Keratinocyte (primary cell): ENCODE measurements at places on chromosomes 1 and 21.

- H3K27ac ChIP-seq, result no peak overlapping the region
- H3K27me3 ChIP-seq, result peaks cover 23% of the 10 kb centered on the region
- DNase-seq, result no peak
- H3K4me3 ChIP-seq, result no peak overlapping the region
- no peaks in the 10 kb centered on the region for H3K36me3 ChIP-seq
These were observed 700 bp upstream of the CACNA1S start for GRCh38 chr1:201112926-201113325.

GRCh38 chr1:57024428-57024827 is 58.6 kb upstream of the C8B start:
- no peak overlapping the region for H3K27ac ChIP-seq
- no peaks in the 10 kb centered on the region for H3K36me3 ChIP-seq

GRCh38 chr1:237891979-237892378 is 1.3 kb upstream of the ZP4 start:
- peak overlapping the region; percentile 71 for H3K27ac ChIP-seq
- DNase-seq, result peak; percentile 63
- no peaks in the 10 kb centered on the region for H3K36me3 ChIP-seq
- no peaks in the 10 kb centered on the region for H3K27me3 ChIP-seq
- H3K4me1 ChIP-seq, result peaks cover 18% of the 10 kb centered on the region

DNA sequence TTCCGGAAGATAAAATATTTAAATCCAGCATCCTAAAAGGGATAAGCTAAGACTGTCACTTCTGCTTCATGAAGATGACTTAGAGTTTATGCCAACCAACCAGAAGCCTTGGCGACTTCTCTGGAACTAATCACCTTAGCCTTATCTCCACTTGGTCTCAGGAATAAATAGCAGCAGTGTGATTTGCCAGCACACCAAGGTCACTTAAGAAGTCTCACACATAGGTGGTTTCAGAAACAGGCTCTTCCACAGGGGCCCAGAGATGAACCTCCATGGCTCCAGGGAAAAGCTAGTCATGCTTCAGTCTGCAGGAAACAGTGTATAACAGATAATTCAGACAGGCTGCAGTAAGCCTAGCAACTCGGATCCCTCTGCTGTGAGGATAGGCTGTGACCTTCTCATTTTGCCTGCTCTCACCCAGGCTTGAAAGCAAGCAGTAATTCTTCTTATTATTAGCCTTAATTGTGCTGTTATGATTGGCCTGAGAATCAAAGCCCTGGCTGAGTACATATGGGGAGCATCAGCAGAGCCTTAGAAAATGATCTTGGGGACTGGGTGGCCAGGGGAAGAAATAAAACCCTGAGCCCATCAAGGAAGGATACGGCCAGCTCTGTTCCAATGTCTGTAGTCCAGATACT is 84.7 kb downstream of the WLS start:
- no peak overlapping the region for H3K4me3 ChIP-seq
- peaks cover 8% of the 10 kb centered on the region for H3K4me1 ChIP-seq
- H3K27ac ChIP-seq, result no peak overlapping the region
- peaks cover 28% of the 10 kb centered on the region for H3K36me3 ChIP-seq
- no peaks in the 10 kb centered on the region for H3K27me3 ChIP-seq

- H3K36me3 ChIP-seq, result no peaks in the 10 kb centered on the region
- no peaks in the 10 kb centered on the region for H3K4me1 ChIP-seq
- H3K27ac ChIP-seq, result no peak within 1 kb of the TSS
- no peaks in the 10 kb centered on the region for H3K27me3 ChIP-seq
These were observed at the start of gene OR10J4 for GRCh38 chr1:159431904-159432303. TSS of gene OR10J4 (plus strand) at chr1:159432204.

DNA sequence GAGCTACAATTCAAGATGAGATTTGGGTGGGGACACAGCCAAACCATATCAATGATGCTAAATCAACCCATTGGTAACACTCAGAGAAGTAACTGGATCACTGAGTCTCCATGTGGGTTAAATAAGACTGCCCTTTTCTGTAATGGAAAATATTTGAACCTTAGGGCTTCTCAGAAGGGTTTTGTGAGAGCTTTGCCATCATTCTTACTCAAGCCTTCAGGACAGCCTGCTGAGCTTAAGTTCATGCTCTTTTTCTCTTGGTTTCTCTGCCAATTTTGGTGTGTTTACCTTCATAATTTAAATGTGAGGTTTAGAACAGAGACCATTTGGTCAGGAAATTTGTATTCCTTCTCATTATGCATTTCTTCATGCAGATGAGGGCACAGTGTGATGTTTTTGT is 74.7 kb downstream of the DISC1 start:
- H3K27me3 ChIP-seq, result no peaks in the 10 kb centered on the region
- DNase-seq, result no peak

- no peaks in the 10 kb centered on the region for H3K4me1 ChIP-seq
- no peaks in the 10 kb centered on the region for H3K27me3 ChIP-seq
- no peak overlapping the region for H3K27ac ChIP-seq
- no peak overlapping the region for H3K4me3 ChIP-seq
- no peak for DNase-seq
These were observed 69.0 kb upstream of the KRTAP19-8 start for GRCh38 chr21:31107176-31107785.

- no peak overlapping the region for H3K27ac ChIP-seq
- no peak overlapping the region for H3K4me3 ChIP-seq
- H3K27me3 ChIP-seq, result no peaks in the 10 kb centered on the region
- peaks cover 24% of the 10 kb centered on the region for H3K4me1 ChIP-seq
- DNase-seq, result no peak
- H3K36me3 ChIP-seq, result peaks cover 23% of the 10 kb centered on the region
These were observed 23.9 kb upstream of the PTAFR start for GRCh38 chr1:28200234-28200873.

GRCh38 chr1:198978523-198978922 is 339.7 kb downstream of the PTPRC start:
- no peaks in the 10 kb centered on the region for H3K27me3 ChIP-seq
- H3K4me3 ChIP-seq, result no peak overlapping the region
- DNase-seq, result no peak
- no peaks in the 10 kb centered on the region for H3K4me1 ChIP-seq

DNA sequence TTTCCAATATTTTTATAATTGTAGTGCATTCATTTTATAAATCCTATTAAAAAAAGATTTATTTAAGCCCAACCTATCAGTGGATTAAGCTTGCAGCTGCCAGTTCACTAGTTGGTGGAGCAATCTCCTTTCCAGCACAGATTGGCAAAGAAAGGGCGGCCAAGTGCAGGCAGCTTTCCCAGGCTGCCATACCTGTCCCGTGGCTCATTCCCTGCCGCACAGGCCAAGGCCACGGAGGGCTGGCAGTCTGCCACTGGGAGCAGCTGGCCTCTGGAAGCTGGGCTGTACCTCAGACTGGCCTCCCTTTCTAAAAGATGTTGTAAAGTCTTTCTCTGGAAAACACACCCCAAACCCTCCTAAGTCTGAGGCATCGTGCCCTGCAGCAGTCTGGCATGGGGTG is 74.2 kb downstream of the SIM2 start:
- H3K36me3 ChIP-seq, result no peaks in the 10 kb centered on the region
- H3K27ac ChIP-seq, result no peak overlapping the region
- no peak for DNase-seq
- no peak overlapping the region for H3K4me3 ChIP-seq

DNA sequence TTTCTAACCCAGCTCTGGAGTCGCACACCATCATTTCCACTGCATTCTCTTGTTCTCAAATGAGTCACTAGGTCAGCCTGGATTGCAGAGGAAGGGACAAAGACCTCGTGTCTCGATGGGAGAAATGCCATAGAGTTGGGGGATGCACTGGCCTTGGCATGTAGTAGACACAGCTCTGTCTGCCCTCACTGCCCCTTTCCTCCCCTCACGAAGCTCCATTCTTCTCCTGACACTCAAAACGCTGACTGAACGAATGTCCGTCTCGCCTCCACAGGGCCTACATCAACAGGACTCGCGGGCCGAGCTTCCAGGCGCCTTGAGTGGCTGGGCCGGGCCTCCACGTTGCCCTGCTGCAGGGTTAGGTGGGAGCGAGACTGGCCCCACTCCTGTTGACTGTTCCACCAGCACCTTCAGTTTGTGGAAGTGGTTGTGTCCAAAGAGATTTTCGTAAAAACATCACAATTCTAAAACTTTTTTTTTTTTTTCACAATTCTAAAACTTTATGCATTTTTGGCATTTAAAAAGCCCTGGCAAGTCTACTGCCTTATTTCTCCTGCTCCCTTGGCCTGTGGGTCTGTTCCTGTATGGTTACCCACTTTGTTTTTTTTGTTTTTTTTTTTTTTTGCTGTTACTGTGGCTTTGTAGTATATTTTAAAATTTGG is 18.8 kb downstream of the PKNOX1 start:
- H3K36me3 ChIP-seq, result peaks cover 1% of the 10 kb centered on the region
- no peak overlapping the region for H3K27ac ChIP-seq
- peaks cover 6% of the 10 kb centered on the region for H3K4me1 ChIP-seq

DNA sequence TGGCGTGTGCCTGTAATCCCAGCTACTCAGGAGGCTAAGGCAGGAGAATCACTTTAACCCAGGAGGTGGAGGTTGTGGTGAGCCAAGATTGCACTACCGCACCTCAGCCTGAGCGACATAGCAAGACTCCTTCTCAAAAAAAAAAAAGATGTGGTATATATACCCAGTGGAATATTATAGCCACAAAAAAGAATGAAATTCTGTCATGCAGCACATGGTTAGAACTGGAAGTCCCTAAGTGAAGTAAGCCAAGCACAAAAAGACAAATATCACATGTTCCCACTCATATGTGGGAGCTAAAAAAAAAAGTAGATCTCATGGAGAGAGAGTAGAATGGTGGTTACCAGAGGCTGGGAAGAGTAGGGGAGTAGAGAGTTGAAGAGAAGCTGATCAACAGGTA is 18.7 kb downstream of the PSMB4 start:
- H3K4me1 ChIP-seq, result peaks cover 2% of the 10 kb centered on the region
- no peak for DNase-seq
- H3K27me3 ChIP-seq, result no peaks in the 10 kb centered on the region
- H3K4me3 ChIP-seq, result no peak overlapping the region
- H3K36me3 ChIP-seq, result peaks cover 3% of the 10 kb centered on the region
- H3K27ac ChIP-seq, result no peak overlapping the region

DNA sequence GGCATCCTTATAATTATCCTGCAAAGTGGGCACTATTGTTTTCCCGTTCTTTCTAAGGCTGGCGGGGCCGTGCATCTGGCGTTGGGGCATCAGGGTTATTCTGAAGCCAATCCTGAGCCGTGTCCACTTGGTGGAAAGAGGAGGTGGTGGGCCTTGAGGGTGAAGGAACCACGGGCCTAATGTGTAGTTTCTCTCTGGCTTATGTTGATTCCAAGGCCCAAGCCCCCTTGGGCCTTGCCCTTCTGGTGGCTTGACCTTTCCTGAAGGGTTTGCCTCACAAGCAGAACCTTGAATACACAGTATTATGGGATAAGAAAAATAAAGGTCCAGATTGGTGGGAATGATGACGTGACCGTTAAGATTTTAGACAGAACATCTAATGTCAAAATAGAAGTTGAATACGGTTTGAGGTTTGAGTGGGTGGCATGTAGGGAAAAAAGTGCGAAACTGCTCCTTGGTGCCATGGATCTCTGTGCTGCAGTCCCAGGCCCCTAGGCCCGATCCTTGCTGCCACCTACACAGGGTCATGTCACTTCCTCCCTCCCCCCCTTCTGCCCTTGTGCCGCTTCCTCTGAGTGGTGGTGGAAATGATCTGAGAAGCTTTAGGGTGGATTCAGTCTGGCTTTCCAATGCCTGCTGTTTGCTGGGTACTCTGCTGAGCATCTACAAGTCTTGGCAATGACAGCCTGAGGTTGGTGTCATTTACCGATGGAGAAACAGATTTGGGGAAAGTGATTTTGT is 90.5 kb downstream of the PRDM2 start:
- no peak for DNase-seq
- no peak overlapping the region for H3K4me3 ChIP-seq
- peaks cover 14% of the 10 kb centered on the region for H3K36me3 ChIP-seq

GRCh38 chr1:21295002-21295401 is 4.7 kb upstream of the ECE1 start:
- peaks cover 28% of the 10 kb centered on the region for H3K4me1 ChIP-seq
- no peaks in the 10 kb centered on the region for H3K36me3 ChIP-seq
- no peak overlapping the region for H3K27ac ChIP-seq

- no peak overlapping the region for H3K4me3 ChIP-seq
- H3K27ac ChIP-seq, result peak overlapping the region; percentile 4
- H3K4me1 ChIP-seq, result peaks cover 16% of the 10 kb centered on the region
- no peak for DNase-seq
- peaks cover under 1% of the 10 kb centered on the region for H3K36me3 ChIP-seq
- H3K27me3 ChIP-seq, result no peaks in the 10 kb centered on the region
These were observed 79.2 kb upstream of the CD1D start for GRCh38 chr1:158101455-158101854.

DNA sequence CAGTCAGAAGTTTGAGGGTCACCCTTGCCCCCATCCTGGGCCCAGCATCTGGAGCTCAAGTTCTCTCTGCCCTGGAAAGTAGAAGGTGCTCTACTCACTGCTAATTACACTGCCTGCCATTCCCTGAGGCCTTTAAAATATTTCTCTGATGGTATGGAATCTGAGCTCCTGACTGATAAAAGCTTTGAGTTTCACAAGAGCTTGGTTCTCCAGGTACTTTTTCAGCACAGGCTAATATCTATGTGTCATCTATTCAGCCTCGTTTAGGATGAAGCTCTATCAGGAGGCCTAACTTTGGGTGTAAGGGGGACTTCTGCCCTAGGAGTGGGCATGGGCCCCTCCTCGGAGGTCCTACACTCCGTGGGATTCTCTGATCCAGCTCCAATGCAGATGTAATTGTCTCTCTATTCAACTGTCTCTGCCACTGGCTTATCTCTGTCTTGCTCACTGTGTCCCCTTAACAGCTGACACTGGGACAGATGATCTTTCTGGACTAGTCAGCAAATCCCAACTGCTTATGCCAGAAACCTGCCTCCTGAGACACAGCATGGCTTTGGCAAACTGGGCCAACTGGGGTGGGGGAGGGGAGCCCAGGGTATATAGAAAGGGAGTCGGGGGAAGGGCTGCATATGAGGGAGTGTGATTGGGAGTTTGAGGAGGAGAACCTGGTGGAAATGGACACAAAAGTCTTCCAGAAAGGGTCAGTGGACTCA is 104.2 kb upstream of the GADD45A start:
- H3K27ac ChIP-seq, result peak overlapping the region; percentile 64
- peaks cover 33% of the 10 kb centered on the region for H3K4me1 ChIP-seq
- H3K4me3 ChIP-seq, result no peak overlapping the region
- no peaks in the 10 kb centered on the region for H3K36me3 ChIP-seq
- H3K27me3 ChIP-seq, result no peaks in the 10 kb centered on the region

DNA sequence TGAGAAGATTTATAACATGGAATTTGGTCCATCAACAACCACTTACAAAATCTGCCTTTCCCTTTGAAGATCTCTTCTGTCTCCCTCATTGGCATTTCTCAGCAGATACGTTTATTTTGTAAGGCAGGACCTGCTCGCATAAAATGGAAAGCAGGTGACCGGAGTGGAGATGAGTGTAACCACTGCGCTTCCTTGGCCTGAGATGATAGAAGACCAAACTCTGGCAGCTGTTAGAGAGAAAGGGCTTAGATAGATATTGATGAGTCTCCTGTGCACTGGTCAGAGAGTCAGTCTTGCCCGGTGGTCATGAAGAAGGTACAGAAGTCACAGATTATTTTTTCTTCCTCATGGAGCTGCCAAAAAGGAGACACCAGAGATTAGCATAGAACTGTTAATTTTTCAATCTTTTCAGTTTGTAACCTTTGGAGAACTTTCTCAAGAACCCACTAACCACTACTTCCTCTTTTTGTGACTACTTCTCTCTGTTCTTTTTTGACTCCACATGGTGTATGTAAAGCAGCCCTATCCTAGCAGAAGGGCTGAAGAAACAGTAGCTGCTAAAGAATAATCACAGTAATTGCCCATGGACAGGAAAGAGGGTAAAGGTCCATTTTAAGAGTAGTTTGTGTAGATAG is 47.6 kb downstream of the FCRL3 start:
- H3K27me3 ChIP-seq, result no peaks in the 10 kb centered on the region
- no peaks in the 10 kb centered on the region for H3K4me1 ChIP-seq
- no peak overlapping the region for H3K27ac ChIP-seq
- no peaks in the 10 kb centered on the region for H3K36me3 ChIP-seq
